ENCODE measurements at places on chromosomes 12 and 14. TPM values are rescaled to one million over a fixed set of nuclear protein-coding genes. Genes with fewer than 3 reads are reported as not detected.

DNA sequence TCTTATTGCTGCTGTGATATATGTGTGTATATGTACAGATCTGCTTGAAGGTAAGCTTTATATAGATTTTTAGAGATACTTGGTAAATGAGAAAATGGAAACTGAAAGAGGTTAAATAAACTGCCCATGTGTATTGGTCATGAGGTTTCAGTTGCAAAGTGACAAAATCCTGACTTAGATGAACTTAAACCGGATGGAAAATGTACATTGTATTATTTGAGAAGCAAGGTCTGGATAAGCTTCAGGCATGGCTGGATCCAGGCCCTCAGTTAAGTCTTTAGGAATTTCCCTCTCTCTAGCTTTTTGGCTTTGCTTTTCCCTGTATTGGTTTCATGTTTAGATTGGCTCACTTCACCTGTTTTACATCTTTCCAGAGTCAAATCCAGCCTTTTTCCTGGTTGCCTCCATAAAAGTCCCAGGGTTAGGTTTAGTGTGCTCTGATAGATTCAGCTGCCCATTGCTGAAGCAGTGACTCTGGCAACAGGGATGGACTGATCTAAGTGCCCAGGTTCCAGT lies 21.0 kb upstream of the MAP1LC3B2 start:
- DNase-seq: no peak

GRCh38 chr14:73887694-73888459 lies 1.2 kb downstream of the ZNF410 start:
- no peak for DNase-seq

Gene PROX2
- polyA plus RNA-seq: not detected

Gene GLIPR1L2
- 0.80 TPM for polyA plus RNA-seq

Gene B4GALNT3
- 14.1 TPM for polyA plus RNA-seq

GRCh38 chr14:60648249-60648933 lies 886 bp downstream of the SIX1 start:
- DNase-seq: no peak

GRCh38 chr12:58757422-58757821 lies 162.9 kb downstream of the LRIG3 start:
- no peak for DNase-seq

- DNase-seq: no peak
Observed at GRCh38 chr14:95007921-95008320, 149.4 kb downstream of the DICER1 start.

DNA sequence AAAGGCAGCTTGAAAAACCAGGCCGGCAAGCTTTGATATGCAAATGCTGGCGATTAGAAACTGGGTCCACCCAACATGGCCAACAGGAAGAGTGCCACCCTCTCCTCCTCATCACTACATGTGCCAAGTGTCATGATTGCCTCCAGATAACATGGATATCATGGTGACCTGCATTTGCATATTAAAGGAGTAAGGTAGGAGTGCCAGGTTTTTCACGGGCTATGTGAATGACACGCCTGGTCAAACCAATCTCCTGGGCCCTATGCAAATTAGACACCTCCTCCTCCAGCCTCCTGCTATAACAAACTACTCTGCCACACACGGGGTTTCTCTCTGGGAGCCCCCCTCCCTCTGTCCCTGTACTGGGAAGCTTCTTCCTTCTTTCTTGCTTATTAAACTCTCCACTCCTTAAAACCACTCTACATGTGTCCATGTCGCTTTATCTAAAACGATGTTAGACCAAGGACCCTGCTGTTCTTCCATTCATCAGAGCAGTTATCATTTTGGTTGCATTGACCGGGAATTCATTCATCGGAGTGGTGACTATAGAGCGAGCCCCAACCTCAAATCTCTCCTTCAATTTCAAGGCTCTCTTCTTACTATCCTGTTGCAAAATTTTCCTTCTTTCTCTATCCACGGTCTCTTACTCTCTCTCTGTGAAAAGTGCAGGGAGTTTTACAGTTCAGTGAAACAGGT lies 27.5 kb downstream of the APOBEC1 start:
- DNase-seq: no peak

DNA sequence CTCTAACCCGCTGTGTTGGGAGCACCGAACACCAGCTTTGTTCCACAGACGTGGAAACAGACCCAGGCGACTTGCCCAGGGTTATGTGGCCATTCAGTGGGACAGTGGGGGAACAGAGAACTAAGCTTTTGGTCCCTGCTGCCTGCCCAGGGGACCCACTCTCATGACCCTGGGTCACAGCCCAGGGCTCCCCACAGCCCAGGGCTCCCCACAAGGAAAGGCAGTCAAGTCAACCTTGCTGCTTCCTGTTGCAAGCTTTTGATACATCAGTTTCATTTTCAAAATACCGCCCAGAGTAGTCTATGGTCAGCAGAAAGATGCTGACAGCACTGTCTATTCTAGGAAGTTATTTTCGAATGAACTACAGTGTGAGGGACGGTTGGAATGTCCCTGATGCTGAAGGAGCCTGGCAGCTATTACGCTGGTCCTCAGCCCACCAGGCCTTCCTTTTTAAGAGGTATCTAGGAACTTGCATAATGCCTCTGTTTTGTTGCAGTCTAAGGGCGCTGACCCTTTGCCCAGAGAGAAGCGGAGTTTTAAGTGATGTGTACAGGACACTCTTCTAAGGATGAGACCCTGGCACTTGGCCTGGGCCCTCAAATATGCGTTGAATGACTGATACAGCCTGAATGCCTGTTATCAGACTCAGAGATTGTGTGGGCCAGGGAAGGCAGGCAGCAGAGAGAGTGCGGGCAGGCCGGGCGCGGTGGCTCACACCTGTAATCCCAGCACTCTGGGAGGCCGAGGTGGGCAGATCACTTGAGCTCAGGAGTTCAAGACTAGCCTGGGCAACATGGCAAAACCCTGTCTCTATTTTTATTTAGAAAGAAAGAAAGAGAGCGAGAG lies 12.6 kb upstream of the TTC7B start:
- no peak for DNase-seq

Gene CLMN
- polyA plus RNA-seq: 2.6 TPM

GRCh38 chr12:62519043-62519442 lies 52.4 kb downstream of the MON2 start:
- DNase-seq: no peak

- DNase-seq: no peak
Observed at GRCh38 chr12:14454098-14454907, 88.8 kb downstream of the ATF7IP start.

DNA sequence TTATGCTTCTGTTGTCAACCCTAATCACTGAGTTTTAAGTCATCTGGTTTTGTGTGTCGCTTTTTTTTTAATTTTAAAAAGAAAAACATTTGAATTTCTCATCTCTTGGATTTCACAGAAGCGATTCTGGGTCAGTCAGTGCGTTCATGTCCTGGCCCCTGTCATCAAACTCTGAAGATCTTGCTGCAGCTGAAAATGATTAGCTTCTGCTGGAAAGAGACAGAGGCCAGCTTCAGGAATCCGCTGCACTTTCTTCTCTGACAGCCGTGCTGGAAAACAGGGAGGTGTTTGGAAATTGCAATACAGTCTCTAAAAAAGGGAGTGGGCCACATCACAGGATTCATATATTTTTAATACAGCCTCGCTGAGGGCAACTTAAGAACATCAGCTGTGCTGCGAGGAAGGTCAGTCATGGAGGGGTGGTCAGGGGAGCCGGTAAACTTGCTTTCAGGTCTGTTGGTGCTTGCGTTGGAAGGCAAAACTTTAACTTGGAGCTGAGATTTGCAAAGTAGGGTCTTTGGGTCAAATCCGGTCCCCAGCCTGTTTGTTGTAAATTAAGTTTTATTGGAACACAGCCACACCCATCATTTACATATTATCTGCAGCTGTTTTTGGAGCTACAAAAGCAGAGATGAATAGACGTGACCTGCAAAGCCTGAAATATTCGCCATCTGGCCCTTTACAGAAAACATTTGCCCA lies 190.8 kb downstream of the AACS start:
- no peak for DNase-seq

- DNase-seq: peak; percentile 25
Observed at GRCh38 chr12:113439606-113440030, 17.4 kb downstream of the SDSL start.

DNA sequence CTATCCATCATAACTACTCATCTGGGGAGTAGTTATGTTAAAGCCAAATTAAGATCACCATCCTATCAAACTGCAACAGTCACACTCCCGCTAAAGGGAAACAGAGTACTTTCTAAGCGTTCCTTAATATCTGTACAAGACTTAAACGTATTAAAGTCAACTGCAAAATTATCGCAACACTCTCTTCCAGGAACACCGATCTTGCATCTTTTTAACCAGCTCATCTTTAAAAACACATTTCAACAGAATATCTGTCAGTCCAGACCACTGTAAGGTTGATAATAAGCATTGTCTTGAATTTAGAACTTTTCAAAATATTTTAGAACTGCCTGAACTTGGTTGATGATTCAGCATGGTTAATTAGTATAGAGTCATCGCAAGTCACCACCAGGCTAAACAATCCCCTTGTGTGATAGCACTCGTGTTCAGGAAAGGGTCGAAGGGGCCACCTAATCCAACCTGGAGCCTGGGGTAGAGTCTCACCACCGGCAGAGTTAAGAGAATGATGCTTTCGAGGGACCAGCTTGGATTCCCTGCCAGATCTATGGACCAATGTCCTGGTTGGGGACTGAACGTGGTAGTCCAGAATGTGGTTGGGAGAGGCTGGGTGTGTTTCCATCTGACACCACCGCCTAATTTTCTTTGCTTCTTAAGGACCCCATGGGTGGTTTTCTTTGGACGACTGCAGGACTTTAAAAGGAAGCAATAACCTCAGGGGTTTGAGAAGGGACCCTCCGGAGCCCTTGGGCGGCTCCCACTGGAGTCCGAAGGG lies 890 bp downstream of the SPTLC2 start:
- no peak for DNase-seq

- DNase-seq: no peak
Observed at GRCh38 chr12:127899971-127900370, 367.0 kb upstream of the TMEM132C start.

- DNase-seq: peak; percentile 66
Observed at GRCh38 chr14:76977793-76978720, 50.5 kb downstream of the IRF2BPL start.

Gene ANKLE2
- polyA plus RNA-seq: 23.1 TPM

GRCh38 chr12:117188961-117189724 lies 1.1 kb downstream of the FBXO21 start:
- peak; percentile 13 for DNase-seq

Gene SPIC
- not detected for polyA plus RNA-seq

DNA sequence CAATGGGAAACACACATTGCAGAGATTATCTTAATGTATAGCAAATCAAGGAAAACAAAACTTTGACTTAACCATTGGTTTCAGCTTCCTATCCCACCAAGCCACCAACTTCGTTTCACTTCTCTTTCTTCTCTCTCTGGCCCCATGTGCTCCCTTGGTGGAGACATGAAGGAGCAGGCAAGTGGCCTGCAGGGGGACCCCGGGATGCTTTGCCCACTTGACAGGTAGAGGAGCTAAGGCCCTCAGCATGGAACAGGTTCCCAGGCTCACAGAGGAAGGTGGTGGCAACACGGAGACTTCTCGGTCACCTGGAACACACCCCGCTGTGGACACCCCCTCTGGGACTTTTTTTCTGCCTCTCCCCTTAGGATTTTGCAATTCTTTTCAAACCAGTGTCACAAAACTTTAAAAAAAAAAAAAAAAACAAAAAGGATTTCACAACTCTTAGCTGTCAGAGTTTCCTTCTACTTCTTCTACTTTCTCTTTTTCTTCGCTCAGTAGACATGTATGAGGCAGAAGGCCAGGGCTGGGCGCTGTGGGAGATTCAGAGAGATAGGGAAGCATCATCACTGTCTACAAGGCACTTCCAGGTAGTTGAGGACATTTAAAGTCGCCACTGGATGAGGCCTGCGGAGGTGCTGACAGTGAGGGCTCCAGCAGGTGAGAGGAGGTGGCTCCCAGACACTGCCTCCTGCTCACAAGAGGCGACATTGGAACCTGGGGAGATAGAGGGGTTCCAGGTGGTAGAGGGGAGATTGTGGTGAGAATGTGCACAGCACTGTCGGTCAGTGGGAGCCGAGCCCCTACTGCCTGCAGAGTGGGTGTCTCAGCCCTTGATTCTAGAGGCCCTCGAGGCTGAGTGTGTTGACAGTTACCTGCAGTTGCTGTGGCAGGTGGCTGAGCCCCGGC lies 119.6 kb downstream of the GCH1 start:
- DNase-seq: no peak

Gene ATP2B1
- polyA plus RNA-seq: 5.9 TPM

Gene ARHGAP9
- polyA plus RNA-seq: 6.7 TPM

DNA sequence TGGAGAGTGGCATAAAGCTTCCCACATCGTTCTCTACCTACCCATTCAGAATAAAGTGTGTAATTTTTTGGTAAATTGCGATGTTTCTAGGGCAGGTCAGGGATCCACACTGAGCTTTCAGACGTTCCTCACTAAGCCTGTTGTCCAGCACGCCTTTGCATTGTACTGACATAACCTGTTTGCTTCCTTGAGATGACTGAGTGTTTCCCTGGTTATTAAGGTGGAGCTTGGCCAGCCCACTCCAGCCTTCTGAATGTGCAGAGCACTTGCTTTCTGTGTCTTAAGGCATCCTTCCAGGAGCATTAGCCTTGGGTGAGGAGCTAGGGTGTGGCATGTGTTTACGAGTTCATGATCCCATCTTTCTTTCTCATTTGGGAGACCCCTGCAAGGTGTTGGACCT lies 96.4 kb downstream of the TMEM260 start:
- no peak for DNase-seq

Gene NEDD8
- polyA plus RNA-seq: 325 TPM

DNA sequence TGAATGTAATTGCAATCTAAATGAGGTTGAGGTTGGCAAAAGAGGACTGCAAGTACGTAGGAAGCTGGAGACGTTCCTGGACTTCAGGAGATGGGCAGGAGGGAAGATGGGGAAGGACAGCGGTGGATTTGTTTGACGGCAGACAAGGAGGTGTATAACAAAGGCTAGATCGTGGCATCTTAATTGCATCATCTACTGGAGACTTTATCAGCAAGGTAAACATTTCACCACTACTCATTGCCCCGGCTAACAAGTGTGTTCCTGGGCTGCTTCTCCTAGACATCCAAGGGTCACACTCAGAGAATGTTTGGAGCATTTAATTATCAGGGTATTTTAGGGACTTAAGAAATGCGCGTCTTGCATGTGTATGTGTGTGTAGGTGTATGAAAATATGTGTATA lies 128.5 kb downstream of the KCNK10 start:
- no peak for DNase-seq

GRCh38 chr14:102227184-102227964 lies 77.6 kb downstream of the MOK start:
- no peak for DNase-seq

- no peak for DNase-seq
Observed at GRCh38 chr12:92471551-92471950, 231.2 kb upstream of the PLEKHG7 start.

Gene RFC5
- polyA plus RNA-seq: 2.4 TPM

- DNase-seq: peak; percentile 20
Observed at GRCh38 chr14:90062127-90062794, 467 bp downstream of the KCNK13 start.

DNA sequence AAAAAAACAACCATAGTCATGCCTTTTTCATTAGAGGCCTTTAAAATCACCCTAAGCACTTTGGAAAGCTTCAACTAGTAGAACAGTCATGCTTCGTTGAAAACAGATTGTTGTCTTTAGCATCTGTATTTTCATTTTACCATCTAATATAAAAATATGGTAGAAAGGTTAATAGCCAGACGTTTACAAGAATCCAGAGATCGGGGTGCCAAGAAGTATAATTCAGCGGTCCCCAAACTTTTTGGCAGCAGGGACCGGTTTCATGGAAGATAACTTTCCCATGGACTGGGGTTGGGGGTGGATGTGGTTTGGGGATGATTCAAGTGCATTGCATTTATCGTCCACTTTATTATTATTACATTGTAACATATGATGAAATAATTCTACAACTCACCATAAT lies 138.4 kb downstream of the GLT1D1 start:
- no peak for DNase-seq

Gene SLC10A1
- not detected for polyA plus RNA-seq
